ENCODE measurements at places on chromosomes 7 and 10.

DNA sequence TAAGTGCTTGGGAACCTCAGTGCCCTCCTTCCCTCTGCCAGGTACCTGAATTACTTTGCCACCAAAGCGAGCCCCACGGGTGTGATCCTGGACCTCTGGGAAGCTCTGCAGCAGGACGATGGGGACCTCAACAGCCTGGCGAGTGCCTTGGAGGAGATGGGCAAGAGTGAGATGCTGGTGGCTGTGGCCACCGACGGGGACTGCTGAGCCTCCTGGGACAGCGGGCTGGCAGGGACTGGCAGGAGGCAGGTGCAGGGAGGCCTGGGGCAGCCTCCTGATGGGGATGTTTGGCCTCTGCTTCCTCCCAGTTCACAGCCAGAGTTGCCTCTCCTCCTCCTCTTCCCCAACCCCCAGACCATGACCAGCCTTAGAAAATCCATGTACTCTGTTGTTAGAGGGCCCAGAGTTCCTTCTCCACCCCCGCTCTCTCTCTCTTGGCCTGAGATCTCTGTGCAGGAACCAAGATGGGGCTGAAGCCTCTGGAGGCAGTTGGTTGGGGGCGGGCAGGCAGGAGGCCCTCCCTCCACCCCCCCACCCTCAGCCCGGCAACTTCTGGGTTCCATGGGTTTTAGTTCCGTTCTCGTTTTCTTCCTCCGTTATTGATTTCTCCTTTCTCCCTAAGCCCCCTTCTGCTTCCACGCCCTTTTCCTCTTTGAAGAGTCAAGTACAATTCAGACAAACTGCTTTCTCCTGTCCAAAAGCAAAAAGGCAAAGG is 19.8 kb upstream of the SLC29A3 start:
- no peak for DNase-seq

GRCh38 chr10:29993319-29993915 is 66.0 kb downstream of the JCAD start:
- no peak for DNase-seq

- DNase-seq: no peak
Observed at GRCh38 chr10:115084277-115084850, 8.8 kb upstream of the ATRNL1 start.

GRCh38 chr7:142432377-142432776 is 174.5 kb upstream of the PRSS58 start:
- DNase-seq: no peak

DNA sequence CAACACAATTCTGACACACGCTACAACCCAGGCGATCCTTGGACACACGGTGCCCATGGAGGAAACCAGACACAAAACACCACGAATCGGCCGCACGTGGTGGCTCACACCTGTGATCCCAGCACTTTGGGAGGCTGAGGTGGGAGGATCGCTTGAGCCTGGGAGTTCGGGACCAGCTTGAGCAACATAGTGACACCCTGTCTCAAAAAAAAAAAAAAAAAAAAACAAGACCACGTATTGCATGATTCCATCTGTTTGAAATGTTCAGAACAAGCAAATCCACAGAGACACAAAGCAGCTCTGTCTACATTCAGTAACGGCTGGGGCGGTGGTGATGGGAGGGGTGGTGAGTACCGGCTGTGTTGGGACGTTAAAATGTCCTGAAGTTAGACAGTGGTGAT is 25.2 kb downstream of the ADAP1 start:
- DNase-seq: no peak

DNA sequence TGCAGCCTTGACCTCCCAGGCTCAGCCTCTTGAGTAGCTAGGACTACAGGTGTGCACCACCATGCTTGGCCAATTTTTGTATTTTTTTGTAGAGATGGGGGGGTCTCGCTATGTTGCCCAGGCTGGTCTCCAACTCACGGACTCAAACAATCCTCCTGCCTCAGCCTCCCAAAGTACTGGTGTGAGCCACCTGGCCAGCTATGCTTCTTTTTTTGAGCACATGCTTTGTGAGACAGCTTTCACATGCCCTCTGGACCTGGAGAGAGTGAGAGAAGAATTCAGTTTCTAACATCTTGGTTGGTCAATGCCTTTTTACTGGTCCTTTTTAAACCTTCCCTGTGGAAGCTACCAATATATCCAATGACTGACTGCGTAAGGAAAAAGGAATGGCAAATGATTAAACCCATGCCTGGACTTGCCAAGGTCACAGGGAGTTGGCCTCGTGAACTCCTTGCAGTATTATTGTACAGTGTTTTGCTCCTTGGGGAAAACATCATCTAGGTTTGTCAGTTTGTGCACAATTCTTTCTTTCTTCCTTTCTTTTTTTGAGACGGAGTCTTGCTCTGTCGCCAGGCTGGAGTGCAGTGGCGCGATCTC is 6.2 kb upstream of the FOXK1 start:
- no peak for DNase-seq

DNA sequence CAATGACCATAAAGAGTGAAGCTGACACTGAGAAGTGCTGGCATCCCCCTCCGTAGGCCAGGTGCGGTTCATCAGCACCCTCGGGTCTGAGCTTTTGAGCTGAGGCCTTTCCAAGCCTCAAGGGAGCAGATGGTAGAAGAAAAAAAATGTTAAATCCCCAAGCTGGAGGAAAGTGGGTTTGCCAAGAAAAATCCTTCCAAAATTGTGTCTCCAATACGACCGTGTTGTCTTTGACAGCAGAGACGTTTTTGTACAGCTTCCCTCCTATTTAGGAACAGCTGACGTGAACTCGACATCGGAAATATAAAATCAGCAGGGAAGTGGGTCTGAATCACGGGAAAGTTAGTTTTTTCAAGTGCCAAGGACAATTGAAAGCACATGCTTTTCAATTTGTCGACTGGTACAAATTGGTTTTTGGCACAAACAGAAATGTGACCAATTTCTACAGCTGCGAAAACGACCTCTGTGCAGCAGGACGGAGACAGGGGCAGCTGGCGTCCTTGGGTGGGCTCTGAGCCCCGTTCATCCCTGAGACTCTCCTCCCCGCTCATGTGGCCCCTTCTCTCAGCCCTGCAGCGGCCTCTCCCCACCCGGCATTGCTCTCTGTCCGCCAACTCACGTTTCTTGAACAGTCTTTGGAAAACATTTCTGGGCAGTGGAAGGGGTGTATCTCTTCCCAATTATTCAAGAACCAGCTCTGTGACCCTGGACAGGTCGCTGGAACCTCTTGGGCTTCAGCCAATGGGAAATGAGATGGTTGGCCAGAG is 89.9 kb downstream of the PAXIP1 start:
- no peak for DNase-seq

GRCh38 chr10:43683451-43684291 is 35.0 kb upstream of the ZNF32 start:
- no peak for DNase-seq

DNA sequence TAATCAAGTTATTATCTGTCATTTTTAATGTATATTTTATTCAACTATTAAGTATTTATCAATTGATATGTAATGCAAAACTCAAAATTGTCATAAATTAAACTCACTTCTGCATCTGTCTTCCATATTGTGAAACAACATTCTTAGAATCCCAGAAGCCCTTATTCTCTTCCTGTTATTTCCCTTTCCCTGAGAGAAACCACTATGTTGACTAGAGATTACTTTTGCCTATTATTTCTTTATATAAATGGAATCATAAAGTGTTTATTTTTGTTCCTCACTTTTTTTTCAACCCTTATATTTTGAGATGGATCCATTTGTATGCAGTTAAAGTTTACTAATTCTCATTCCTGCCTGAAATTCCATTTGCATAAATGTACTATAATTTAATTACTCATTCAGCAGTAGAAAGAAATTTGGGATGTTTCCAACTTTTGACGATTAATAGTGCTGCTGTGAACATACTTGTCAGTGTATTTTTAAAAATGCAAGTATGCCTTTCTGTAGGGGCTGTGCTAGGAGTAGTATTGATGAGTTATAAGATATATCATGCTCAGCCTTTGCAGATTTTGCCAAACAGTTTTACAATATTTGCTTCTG is 211.2 kb downstream of the SEMA3D start:
- DNase-seq: no peak

DNA sequence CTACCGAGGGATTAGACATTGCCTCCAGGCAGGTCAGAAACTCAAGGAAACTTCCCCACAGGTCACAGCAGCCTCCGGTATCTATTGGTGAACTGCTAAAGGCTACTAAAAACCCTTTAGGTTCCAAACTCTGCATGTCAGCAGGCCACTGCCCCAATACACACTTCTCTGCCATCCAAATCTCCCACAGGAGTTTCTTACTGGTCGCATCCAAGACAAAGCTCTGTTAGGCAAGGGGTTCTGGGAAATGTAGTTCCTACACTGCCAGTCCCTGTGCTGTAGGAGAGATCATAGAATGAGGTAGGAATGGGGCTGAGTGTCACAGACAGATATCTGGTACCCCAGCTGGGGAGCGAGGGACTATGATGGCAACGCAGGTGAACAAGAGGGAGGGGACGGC is 757.0 kb upstream of the C7orf33 start:
- DNase-seq: peak; percentile 3

GRCh38 chr10:7053195-7053594 is 357.6 kb downstream of the SFMBT2 start:
- no peak for DNase-seq

GRCh38 chr10:132987671-132988571 is 45.6 kb upstream of the CFAP46 start:
- peak; percentile 86 for DNase-seq

DNA sequence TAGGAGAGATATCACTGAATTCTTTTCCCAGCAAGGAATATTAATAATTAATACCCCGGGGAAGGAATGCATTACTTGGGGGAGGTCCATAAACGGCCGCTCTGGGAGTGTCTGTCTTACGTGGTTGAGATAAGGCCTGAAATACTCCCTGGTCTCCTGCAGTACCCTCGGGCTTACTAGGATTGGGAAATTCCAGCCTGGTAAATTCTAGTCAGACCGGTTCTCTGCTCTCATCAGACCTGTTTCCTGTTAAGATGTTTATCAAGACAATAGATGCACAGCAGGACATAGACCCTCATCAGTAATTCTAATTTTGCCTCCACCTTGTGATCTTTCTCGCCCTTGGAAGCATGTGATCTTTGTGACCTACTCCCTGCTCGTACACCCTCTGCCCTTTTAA is 162.8 kb upstream of the KCND2 start:
- DNase-seq: no peak

GRCh38 chr10:113801569-113801968 is 50.1 kb downstream of the PLEKHS1 start:
- no peak for DNase-seq

GRCh38 chr7:15463801-15464666 is 97.8 kb downstream of the AGMO start:
- DNase-seq: no peak

DNA sequence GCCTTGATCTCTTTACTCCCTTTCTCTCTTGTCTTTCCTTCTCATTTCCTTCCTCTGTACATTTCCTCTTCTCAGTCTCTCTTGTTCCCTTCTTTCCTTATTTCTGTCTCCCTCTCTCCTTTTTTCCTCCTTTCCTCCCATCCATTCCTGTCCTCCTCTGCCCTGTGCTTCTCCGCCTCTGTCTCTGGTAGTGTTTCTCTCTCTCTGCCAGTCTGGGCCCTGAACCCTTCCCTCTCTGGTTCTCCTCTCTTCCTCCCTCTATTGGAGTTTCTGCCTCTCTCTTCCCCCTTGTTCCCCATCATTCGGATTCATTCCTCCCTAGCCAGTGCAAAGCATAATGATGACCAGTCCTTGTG is 13.2 kb upstream of the PAX2 start:
- DNase-seq: no peak

DNA sequence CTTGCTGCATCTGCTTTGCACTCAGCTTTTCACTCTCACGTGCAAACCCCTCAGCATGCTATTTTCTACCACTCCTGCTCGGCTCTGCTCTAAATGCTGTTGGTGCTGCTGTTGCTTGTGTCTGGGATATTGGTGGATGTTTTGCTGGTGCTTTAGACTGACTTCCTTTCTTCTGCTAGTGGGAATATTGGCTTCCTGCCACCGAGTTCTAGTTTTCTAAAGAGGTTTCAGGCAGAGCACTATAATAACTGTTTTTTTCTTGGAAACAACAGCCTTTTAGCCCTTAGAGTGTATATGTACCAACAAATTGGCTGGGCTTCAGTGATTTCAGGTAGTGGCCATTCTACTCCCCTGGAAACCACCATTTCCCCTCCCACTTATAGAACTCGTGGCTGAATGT is 27.8 kb downstream of the TMEM236 start:
- no peak for DNase-seq

GRCh38 chr10:554182-554848 is 135.2 kb downstream of the DIP2C start:
- DNase-seq: peak; percentile 15

DNA sequence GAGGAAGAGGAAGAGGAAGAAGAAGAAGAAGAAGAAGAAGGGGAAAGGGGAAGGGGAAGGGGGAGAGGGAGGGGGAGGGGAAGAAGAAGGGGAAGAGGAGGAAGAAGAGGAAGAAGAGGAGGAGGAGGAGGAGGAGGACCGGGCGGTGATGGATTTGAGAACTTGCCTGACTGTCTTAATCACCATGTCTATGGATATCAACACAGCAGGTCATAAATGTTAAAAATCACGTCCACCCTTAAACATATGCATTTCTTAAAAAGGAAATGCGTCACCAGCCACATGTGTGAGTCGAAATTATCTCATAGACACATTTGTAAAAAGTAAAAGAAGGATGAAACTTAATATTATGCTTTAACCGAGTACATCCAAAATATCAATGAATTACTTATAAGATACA is 42.1 kb upstream of the INSIG1 start:
- DNase-seq: no peak

DNA sequence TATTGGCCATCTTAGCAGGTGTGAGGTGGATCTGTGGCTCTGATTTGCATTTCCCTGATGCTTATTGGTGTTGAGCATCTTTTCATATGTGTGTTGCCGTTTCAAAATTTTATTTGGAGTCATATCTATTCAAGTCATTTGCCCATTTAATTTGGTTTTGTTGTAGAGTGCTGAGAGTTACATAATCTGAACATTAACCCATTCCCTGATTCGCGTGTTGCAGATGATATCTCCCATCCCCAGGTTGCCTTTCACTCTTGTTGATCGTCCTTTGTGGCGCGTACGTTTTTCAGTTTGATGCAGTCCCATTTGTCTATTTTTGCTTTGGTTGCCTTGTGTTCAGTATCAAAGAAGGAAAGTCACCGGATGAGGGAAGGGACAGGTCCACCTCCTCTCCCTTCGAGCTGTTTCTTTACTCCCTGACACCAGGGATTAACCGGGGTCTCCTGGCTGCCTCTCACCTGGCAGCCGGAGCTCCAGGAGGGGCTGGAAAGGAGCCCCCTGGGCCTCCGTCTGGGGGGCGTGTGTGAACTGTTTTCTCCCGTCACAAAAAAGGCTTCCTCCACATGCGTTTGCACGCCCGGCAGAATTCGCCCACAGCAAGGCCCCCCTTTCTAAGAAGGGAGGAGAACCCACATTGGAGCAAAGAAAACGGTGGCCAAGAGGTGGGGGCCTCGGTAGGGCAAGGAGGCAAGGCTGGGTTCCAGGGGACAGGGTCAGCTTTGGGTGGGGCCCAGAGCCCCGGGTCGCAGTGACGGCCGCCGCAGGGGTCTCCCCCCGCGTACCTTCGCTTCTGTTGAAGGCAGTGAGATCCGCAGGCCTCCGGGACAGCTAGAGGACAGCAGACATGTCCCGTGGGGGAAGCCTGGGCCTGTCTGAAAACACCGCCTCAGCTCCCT is 8.3 kb downstream of the MNX1 start:
- DNase-seq: no peak

GRCh38 chr7:16989811-16990413 is 108.1 kb upstream of the AGR3 start:
- DNase-seq: peak; percentile 70

Data from A172 (cell line).